ENCODE measurements at places on chromosomes 4 and X. TPM values are rescaled to one million over a fixed set of nuclear protein-coding genes. Genes with fewer than 3 reads are reported as not detected.

Gene ABCE1
- total RNA-seq, result 226 TPM

Gene PAGE4
- 1.1 TPM for total RNA-seq

Gene UCP1
- 0.11 TPM for total RNA-seq

Gene RASGEF1B
- not detected for total RNA-seq

Gene RTL9
- 0.02 TPM for total RNA-seq

Gene PTPN13
- total RNA-seq, result not detected

Gene EDNRA
- total RNA-seq, result not detected

Gene FANCB
- total RNA-seq, result 5.8 TPM

Gene GPR78
- 0.07 TPM for total RNA-seq

Gene IGSF1
- total RNA-seq, result 58.7 TPM

Gene REPS2
- 0.84 TPM for total RNA-seq

Gene GNL3L
- total RNA-seq, result 32.6 TPM

Gene SYP
- 1.7 TPM for total RNA-seq

Gene GAK
- 28.0 TPM for total RNA-seq

Data from HepG2 (cell line).